ENCODE measurements at places on chromosomes 5 and 9. TPM values are rescaled to one million over a fixed set of nuclear protein-coding genes. Genes with fewer than 3 reads are reported as not detected.

SMIM33 gene
- not detected for total RNA-seq

CLTB gene
- 44.4 TPM for total RNA-seq

DNAH5 gene
- 1.0 TPM for total RNA-seq

FAM193B gene
- 11.0 TPM for total RNA-seq

NIPBL gene
- 36.5 TPM for total RNA-seq

IL13 gene
- total RNA-seq, result not detected

C5orf52 gene
- not detected for total RNA-seq

HEMGN gene
- 7.3 TPM for total RNA-seq

Data from skeletal muscle tissue (tissue), 5 donors.